ENCODE measurements at places on chromosomes 16 and 17.

DNA sequence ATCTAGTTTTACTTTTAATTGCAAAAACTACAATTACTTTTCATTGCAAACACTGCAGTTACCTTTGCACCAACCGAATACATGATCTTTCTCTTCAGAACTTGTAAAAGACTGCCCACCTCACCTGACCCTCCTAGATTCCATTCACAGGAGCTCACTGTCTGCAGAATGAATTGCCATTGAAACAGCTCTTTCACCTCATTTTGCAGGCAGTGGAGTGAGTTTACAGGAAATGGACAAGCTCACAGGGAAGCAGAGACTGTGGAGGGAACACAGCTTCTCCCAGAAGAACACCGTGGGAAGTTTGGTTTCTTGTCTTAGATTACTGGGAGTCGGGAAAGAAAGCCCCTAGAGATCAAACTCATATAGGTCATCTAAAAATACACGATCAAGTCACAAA, 439.7 kb upstream of the RBFOX1 start:
- no peak for DNase-seq

GRCh38 chr17:20092261-20092867, 83.2 kb downstream of the SPECC1 start:
- no peak for DNase-seq

DNA sequence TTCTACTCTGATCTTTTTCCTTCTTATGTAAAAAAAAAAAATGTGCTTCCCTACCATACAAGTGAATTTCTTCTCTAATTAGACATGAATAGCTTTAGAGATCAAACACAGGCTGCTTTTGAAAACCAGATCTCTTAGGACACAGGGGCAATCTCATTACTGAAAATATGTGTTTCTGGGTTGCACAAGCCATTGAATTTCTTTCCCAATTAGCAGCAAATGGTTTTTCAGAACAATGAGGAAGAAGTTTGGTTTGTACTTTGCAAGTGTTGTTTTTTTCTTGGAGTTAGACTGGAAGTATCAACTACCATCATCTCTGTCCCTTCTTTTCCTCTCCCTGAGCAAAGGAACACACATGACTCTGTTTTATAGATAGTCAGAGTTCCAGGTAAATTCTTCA, 5.6 kb upstream of the ANKS4B start:
- no peak for DNase-seq

DNA sequence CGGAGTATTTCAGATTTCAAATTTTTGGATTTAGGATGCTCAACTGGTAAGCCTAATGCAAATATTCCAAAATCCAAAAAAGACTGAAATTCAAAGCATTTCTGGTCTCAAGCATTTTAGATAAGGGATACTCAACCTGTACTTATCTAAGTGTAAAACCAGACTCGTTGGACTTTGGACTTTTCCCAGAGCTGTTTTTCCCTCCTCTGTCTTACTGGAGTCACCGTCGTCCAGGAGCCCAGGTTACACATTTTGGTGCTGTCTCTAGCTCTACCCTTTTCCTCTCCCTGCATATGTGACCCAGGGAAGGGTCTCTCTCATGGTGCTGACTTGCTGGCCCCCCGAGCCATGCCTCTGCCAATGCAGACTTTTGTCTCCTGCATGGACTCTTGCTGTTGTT, 46.0 kb upstream of the MMP2 start:
- no peak for DNase-seq

- DNase-seq, result no peak
Measured at GRCh38 chr17:43882761-43883415, 24.4 kb downstream of the MPP2 start.

GRCh38 chr16:23318639-23319038, 16.5 kb downstream of the SCNN1B start:
- DNase-seq, result peak; percentile 72

GRCh38 chr17:4146641-4147040, 3.6 kb downstream of the CYB5D2 start:
- DNase-seq, result no peak

DNA sequence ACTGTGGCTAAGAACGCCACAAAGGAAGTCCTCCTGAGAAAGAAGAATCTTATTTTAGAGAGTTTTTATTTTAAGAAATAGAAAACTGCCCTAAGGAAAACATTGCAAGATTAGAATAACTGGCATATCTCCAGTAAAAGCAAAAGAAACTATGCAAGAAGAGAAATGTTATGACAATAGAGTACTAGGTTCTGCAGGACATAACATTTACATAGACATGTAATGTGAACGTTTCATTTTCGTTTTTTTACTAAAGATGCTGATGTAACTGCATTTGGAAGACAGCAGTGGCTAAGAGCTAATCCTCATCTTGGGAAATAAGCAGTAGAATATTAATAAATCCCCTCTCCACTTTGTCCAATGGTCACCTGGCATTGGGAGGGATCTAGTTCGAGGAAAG, 7.8 kb upstream of the ASGR2 start:
- DNase-seq, result no peak

DNA sequence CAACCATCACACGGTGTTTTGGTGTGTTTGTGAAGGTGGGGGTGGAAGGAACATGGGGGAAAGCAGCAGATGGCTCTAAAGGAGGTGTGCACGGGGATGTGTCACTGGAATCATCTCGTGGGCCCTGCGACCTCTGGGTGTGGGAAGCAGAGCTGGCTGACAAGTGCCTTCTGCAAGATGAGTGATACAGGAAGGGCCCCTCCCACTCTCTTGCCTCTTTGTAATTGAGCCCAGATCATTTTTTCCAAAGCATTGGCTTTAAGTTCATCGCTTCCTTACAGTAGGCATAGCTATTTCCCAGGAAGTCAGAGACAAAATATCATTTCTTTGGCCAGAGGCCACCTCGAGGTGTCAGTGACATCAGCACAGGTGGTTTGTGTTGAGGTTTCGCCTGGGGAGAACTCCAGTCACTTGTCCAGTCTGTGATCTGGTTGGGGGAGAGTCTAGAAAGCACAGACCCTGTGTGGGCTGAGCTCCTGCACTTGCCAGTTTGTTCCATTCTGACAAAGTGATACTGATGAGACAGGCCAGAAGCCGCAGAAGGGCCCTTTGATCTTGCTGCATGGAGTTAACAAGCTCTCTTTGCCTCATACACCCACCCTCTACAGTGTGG, 20.6 kb upstream of the SNTB2 start:
- DNase-seq, result no peak

DNA sequence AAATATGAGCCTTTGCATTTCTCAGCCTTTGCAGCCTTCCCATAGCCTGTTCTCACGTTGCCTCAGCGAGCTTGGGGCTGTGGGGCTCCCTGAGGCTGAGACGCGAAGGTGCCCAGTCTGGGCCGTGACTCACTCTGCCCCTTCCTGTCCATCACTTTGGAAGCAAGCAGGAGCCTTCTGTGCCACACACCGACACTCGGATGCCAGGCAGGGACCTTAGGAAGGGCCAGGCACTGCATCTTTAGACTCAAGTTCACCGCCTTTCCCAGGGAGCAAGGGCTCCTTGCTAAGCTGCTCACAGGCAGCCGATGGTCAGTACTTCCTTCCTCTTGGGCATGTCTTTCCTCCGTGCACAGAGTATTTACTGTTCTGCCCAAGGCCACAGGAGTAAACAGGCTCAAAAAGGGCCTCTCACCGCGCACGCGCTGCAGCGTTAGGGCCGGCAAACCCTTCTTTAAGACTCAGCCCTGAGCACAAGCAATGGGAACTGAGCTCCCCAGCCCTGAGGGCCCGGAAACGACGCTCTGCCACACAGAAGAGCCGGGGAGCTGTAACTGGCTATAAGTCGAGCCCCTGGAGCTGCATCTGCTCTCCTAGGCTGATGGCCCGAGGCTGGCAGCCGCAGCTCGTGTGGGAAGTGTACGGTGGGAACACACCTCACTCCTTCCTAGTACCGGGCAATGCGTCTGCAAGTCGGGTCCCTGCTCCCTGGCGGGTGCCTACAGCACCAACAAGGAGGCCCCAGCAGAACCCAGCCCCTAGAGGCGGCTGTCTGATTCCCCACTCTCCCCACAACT, 7.2 kb downstream of the TIMM22 start:
- no peak for DNase-seq

- DNase-seq, result no peak
Measured at GRCh38 chr16:57382535-57383275, 10.4 kb downstream of the CX3CL1 start.

GRCh38 chr16:24170407-24170806, 85.7 kb upstream of the CACNG3 start:
- DNase-seq, result no peak

GRCh38 chr17:72056727-72057290, 64.0 kb upstream of the SOX9 start:
- DNase-seq, result no peak

DNA sequence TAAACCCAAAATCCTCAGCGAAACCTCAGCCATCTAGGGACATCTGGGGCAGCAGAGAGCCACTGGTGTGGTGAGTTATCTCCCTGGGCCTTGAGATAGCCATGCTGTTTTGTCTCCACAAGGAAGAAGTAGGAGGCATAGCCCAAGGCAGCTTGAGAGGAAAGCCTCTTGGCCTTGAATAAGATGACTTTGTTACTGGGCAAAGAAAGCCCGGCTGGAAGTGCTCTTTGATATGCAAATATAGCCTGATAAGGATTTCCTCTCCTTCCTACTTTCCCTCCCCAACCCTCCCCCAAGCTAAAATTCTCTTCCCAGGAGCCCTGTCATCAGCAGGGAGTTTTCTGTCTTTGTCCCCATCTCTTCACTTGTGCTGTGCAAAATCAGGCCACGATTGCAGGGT, 694.4 kb downstream of the MAF start:
- DNase-seq, result no peak

GRCh38 chr16:521381-522210, 5.9 kb upstream of the CAPN15 start:
- DNase-seq, result no peak

DNA sequence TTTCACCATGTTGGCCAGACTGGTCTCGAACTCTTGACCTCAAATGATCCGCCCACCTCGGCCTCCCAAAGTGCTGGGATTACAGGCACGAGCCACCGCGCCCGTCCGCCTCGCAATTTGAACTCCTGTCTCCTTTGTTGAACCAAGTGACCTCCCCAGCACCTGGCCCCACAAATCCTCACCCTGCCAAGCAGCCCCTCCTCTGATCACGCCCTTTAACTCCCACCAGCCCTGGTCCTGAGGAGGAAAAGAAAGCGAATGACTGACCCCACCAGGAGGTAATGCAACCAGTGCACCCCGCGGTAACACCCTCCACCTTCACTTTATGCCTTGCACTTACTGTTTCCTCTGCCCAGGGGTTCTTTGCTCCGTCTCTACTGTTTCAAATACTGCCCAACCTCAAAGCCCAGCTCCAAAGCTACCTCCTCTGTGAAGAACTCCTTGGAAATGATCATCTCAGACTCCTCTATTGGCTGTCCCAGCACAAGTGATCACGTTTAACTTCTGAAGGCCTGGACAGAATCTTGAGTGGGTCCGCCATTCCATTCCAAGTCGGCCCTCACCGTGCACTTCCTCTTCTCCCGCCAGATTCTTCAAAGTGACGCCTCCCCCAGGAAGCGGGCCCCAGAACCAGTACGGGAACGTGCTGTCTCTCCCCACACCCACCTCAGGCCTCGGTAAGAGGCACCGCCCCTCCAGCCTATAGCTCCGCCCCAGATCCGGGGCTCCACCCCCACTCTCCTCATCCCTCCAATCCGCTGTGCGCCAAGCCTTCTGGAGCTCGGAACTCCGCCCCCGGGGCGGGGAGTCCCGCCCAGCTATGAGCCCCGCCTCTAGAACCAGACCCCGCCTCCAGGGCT, 4.4 kb downstream of the CD19 start:
- peak; percentile 79 for DNase-seq

GRCh38 chr17:71251276-71251675, 869.5 kb upstream of the SOX9 start:
- DNase-seq, result no peak

DNA sequence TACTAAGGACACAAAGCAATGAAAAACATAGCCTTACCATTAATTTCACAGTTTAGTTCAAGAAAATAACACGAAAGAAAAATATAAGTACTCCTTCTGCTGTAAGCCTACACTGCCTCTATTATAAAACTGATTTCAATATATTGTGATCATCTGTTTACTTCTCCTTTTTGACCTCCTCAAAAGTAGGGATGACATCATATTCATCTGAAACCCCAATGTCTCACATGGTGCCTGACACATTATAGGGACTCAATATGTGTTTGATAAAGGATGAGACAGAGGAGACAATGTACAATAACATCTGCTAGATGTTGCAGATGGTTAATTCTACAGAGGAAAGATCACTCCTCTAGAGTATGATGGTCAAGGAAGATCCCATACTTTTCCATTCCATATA, 118.4 kb upstream of the NOG start:
- DNase-seq, result no peak

GRCh38 chr17:42225646-42226045, 31.4 kb upstream of the GHDC start:
- DNase-seq, result no peak

Measured in DMS153 (cell line).